ENCODE measurements at places on chromosomes 2 and 18.

DNA sequence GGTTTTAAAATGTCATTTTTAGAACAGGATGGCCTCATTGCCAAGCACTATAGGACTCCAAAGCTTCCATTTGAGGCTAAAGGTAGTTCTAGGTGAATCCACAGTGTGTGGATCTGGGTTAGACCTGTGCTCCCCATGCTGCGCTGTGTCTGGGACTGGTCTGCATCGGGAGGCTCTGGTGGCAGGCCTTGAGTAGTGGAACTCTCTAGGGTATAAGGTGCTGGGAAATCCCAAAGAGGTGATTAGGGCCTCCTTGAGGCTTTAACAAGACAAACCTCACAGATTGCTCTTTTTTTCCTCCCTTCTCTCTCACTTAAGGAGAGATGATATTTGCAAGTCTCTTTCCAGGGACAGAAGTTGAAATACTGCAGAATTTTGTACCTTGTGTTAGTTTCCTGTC, 9.3 kb downstream of the SEC11C start:
- no peak for DNase-seq

GRCh38 chr2:101717071-101717845, 19.8 kb downstream of the MAP4K4 start:
- no peak for DNase-seq

DNA sequence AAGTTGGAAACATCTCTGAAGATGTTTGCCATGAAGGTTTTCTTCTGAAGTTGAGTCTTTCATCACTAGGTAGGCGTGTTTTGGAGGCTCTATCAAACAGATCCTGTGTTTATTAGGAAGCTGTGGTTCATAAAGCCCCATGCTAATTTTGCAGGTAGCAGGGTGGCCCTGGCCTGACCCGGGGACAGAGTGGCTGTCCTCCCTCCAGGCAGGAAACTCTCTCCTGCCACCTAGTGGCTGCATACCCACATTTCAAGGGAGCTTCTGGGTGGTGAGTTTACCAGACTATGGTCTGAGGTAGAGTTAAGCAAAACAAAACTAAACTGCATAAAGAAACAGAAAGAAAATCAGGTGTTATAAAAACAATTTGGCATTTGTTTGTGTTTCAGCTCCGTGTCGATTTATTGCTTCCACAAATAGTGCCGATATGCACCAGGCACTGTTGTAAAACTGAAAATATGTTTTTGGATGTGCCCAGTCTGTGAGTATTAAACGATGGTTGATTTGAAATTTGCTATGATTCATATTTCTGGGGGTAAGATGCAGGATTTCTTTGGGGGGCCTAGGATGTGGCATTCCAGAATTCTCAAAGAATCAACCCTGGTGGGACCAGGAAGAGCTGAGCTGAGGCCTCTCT, 26.0 kb upstream of the IL37 start:
- no peak for DNase-seq

DNA sequence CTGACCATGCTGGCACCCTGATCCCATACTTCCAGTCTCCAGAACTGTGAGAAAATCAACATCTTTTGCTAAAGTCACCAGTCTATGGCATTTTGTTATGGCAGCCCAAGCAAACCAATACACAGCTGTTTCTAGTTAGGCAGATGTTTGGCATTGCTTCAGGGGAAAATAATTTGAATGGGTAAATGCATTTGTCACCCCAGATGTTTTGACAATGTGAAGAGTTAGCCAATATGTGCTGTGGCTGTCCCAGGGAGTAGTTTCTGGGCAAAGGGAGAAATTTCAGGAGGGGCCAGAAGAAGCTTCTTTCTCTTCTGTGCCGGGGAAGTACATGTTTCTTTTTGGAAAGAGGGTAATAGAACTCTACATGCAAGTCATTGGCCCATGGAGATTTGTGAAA, 619.0 kb downstream of the SLC4A3 start:
- no peak for DNase-seq

GRCh38 chr2:71852141-71852711, 295.4 kb downstream of the CYP26B1 start:
- DNase-seq: no peak

All from NCI-H1092 treated with DMSO at 0.1 percent for 48 hours (cell line).